ENCODE measurements at places on chromosomes 1 and 21. TPM values are rescaled to one million over a fixed set of nuclear protein-coding genes. Genes with fewer than 3 reads are reported as not detected.

LAMTOR2 gene
- total RNA-seq = 63.0 TPM

DNA sequence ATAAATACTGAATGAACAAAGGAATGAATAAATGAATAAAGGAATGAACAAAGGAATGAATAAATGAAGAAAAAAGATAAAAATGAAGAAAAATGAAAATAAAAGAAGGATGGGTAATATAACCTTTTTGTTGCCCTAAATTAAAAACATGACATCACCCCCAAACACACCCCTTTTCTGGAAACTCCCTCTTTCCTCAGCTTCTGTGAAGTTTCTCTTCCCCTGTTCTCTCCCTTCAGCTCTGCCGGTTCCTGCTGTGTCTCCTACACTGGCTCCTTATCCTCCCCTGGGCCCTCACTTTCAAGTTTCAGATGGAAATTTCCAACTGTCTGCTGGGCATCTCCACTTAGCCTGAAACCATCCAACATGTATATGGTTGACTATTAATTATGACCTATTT lies 37.9 kb downstream of the RAB3B start:
- no peaks in the 10 kb centered on the region for H3K27me3 ChIP-seq
- H3K36me3 ChIP-seq = peaks cover 25% of the 10 kb centered on the region
- peak overlapping the region; percentile 87 for H3K27ac ChIP-seq
- DNase-seq = no peak

- H3K36me3 ChIP-seq = no peaks in the 10 kb centered on the region
- DNase-seq = no peak
- no peak overlapping the region for H3K4me3 ChIP-seq
- H3K27me3 ChIP-seq = peaks cover 19% of the 10 kb centered on the region
Observed at GRCh38 chr1:17108786-17109185, 10.5 kb downstream of the PADI2 start.

BCAR3 gene
- total RNA-seq = 7.1 TPM

FOXO6 gene
- total RNA-seq = 2.8 TPM

GRCh38 chr1:17658837-17659236 lies 96.3 kb upstream of the ACTL8 start:
- no peaks in the 10 kb centered on the region for H3K27me3 ChIP-seq
- no peaks in the 10 kb centered on the region for H3K4me1 ChIP-seq
- H3K4me3 ChIP-seq = no peak overlapping the region
- peaks cover 8% of the 10 kb centered on the region for H3K36me3 ChIP-seq
- DNase-seq = no peak

DNA sequence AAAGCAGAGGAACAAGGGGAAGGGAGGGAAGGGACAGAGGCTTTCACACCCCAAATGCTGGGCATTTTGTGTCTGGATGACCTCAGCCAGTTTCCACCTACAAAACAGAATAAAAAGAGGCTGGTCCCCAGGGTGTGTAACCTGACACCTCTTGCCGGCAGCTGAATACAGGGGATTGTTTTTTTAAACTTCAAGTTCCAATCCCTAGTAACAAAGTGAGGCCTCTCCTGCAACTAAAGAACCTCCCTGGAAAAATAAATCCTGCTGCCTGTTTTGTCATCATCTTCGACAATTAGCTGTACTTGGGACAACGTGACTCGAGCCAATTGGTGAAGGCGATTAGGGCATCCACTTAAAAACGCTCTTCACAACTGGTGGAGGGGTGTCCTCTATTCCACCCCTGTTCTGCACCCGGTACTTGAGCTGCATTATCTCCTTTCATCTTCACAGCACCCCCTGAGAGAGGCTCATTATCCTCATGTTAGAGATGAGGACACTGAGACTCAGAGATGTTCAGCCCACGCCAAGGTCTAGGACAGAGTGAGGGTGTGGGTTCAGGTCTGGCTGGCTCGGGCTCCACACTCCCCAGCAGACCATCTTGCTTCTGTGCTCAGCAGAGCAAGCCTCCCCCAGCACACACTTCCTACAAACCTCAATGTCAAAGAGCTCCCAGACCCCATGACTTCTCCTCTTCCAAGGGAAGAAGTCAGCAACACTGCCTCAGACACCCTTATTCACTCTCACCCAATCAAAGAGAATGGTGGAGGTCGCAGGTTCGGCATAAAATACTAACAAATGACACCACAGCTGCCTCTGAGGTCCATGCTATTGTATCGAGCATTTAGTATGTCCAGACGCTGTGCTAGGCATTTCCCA lies 15.2 kb downstream of the ITPKB start:
- H3K4me1 ChIP-seq = peaks cover 34% of the 10 kb centered on the region
- no peaks in the 10 kb centered on the region for H3K27me3 ChIP-seq
- peak overlapping the region; percentile 81 for H3K27ac ChIP-seq
- H3K4me3 ChIP-seq = no peak overlapping the region
- no peak for DNase-seq
- no peaks in the 10 kb centered on the region for H3K36me3 ChIP-seq

- no peak for DNase-seq
- peaks cover 18% of the 10 kb centered on the region for H3K36me3 ChIP-seq
- H3K4me3 ChIP-seq = no peak overlapping the region
- peaks cover 40% of the 10 kb centered on the region for H3K4me1 ChIP-seq
Observed at GRCh38 chr1:230263568-230264195, 162.4 kb downstream of the PGBD5 start.

CD1D gene
- not detected for total RNA-seq

GRCh38 chr1:158099185-158099584 lies 81.5 kb upstream of the CD1D start:
- H3K4me1 ChIP-seq = peaks cover 5% of the 10 kb centered on the region
- H3K27me3 ChIP-seq = peaks cover 13% of the 10 kb centered on the region
- H3K4me3 ChIP-seq = no peak overlapping the region

DNA sequence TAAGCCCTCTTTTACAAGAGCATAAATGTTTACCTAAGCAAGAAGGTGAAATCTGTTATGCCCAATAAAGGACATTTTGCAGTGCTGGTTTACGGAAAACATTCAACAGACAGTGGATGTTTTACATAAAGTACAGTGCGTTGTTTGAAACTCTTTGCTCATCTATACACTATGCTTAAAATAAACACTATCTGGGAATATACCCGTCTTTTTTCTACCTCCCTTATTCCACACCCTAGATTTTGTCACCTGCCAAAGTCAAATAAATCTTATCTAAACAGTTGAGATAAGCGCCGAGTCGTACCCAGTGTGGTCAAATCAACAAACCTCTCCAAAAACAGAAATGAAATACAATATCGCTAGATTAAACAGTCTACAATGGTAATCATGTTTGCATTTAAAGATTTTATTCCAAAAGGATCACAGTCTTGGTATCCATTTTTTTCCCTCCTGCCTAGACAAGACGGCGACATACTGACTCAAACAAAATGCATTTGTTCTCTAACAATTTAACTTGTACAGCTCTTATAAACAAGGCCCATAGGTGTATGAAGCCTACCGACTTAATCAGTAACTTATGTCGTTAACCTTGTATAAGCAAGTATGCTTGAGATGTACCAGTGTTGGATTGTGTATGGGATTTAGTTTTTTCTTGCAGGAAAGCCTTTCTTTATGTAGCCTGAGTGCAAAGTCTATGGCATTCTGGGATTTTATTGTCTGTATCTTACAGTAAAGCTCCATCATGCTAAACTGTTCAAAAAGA lies 189.1 kb downstream of the FMN2 start:
- H3K27me3 ChIP-seq = peaks cover 13% of the 10 kb centered on the region
- no peak for DNase-seq
- H3K4me1 ChIP-seq = peaks cover 10% of the 10 kb centered on the region
- peak overlapping the region; percentile 6 for H3K4me3 ChIP-seq

MEX3A gene
- 113 TPM for total RNA-seq

- H3K27me3 ChIP-seq = no peaks in the 10 kb centered on the region
- H3K4me3 ChIP-seq = peak overlapping the region; percentile 25
Observed at GRCh38 chr1:54329312-54330003, 76.7 kb downstream of the SSBP3 start.

CD5L gene
- not detected for total RNA-seq

- no peaks in the 10 kb centered on the region for H3K27me3 ChIP-seq
- no peak for DNase-seq
- H3K27ac ChIP-seq = no peak overlapping the region
- H3K36me3 ChIP-seq = no peaks in the 10 kb centered on the region
- H3K4me3 ChIP-seq = no peak overlapping the region
Observed at GRCh38 chr1:195306281-195306680, 1302.0 kb downstream of the KCNT2 start.

DNA sequence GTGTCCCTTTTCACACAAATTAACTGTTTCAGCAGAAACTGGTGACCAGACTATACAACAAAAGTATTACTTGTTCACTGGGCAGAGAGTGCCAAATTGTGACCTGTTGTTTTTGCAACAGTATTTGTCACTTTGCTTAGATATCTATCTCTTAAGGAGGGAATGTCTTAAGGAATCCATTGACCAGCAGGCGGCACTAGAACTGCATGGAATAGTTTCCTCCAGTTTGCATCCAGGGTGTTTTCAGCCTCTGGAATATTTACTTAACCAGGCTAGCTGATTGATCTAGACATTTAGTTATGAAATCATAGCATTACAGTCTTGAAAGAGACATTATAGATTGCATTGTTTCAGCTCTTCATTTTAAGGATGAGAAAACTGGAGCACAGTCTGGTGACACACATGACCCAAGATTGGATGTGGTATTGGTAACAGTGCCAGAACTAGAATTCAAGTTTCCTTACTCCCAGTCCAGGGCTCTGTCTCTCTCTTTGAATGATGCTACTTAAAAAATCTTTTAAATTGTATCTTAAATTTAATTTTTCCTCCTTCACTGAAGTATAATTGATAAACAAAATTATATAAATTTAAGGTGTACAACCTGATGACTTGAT lies 16.9 kb downstream of the RPTN start:
- H3K36me3 ChIP-seq = no peaks in the 10 kb centered on the region
- DNase-seq = no peak
- no peaks in the 10 kb centered on the region for H3K4me1 ChIP-seq
- H3K27ac ChIP-seq = no peak overlapping the region
- no peak overlapping the region for H3K4me3 ChIP-seq

DNA sequence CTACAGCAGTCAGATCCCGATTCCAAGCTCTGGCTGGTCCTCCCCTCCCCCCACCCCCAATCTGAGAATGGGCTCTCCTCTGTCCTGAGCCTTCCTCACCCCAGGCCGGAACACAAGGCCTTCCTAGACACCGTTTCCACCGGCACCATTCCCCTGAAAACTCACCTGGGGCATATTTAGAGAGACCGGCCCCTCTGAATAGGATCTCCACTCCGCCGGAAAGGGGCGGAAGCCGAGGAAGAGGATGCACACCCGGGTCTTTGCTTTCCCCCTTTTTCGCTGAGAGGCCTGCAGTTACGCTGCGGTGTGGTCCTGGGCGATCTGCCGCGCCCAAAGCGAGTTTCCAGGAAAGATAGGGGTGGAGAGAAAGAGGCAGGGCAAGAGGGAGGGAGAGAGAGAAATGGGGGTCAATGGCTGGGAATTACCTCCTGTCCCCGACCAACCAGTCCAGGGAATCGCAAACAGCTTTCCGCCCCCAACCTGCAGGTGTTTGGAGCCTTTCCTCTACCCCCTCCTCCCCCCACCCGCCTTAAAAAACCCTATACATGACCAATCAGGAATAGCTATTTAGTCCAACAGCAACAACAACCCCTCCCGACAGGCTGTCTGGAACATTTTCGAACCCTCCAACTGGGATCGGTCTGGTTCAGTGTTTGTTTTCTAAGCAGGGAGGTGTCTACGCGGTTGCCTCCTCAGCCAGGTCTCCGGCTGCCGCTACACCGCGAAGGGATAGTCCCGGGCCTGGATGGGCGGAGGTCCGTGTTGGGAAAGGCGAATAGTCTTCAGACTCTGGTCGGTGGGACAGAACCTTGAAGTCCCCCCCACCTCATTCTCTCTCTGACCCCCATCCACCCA lies 2.8 kb downstream of the TAL1 start:
- no peak overlapping the region for H3K4me3 ChIP-seq
- no peak for DNase-seq
- H3K27ac ChIP-seq = no peak overlapping the region
- peaks cover 9% of the 10 kb centered on the region for H3K4me1 ChIP-seq
- H3K27me3 ChIP-seq = peaks cover 84% of the 10 kb centered on the region
- no peaks in the 10 kb centered on the region for H3K36me3 ChIP-seq

- no peak overlapping the region for H3K27ac ChIP-seq
- H3K36me3 ChIP-seq = no peaks in the 10 kb centered on the region
- H3K4me1 ChIP-seq = peaks cover 6% of the 10 kb centered on the region
- H3K27me3 ChIP-seq = no peaks in the 10 kb centered on the region
- H3K4me3 ChIP-seq = no peak overlapping the region
Observed at GRCh38 chr21:41865002-41865777, 14.0 kb downstream of the PRDM15 start.

LHX8 gene
- total RNA-seq = not detected

DNA sequence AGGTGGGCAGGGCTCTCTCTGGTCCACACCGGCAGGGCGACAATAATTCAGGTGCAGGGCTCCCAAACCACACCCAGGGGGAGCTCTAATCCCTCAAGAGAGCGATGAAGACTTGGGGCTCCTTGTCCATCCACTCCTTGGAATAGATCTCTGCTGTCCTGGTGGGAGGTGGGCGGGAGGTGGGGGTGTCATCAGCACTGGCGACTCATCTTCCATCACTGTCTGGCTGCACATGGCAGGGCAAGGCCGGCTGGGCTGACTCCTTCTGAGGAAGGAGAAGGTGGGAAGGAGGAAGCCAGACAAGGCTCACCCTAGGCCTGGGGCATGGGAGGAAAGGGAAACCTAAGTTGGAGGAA lies 29.3 kb downstream of the TNNT2 start:
- H3K4me3 ChIP-seq = no peak overlapping the region
- H3K36me3 ChIP-seq = no peaks in the 10 kb centered on the region
- no peak overlapping the region for H3K27ac ChIP-seq
- peak; percentile 26 for DNase-seq

All from progenitor cell of endocrine pancreas (in vitro differentiated cells).